Keratinocyte (primary cell): ENCODE measurements at places on chromosomes 13 and 19. TPM values are rescaled to one million over a fixed set of nuclear protein-coding genes. Genes with fewer than 3 reads are reported as not detected.

The C19orf67 gene
- not detected in 3 replicates for polyA plus RNA-seq

The C1QTNF9B gene
- not detected in 3 replicates for polyA plus RNA-seq

The ANGPTL8 gene
- 0.18 TPM in 1 of 3 replicates, not detected in the others for polyA plus RNA-seq

The ANGPTL4 gene
- polyA plus RNA-seq = 102 to 143 TPM (median 112 TPM) in 3 replicates

The ADM5 gene
- polyA plus RNA-seq = 0.73 to 0.76 TPM (median 0.73 TPM) in 3 replicates

DNA sequence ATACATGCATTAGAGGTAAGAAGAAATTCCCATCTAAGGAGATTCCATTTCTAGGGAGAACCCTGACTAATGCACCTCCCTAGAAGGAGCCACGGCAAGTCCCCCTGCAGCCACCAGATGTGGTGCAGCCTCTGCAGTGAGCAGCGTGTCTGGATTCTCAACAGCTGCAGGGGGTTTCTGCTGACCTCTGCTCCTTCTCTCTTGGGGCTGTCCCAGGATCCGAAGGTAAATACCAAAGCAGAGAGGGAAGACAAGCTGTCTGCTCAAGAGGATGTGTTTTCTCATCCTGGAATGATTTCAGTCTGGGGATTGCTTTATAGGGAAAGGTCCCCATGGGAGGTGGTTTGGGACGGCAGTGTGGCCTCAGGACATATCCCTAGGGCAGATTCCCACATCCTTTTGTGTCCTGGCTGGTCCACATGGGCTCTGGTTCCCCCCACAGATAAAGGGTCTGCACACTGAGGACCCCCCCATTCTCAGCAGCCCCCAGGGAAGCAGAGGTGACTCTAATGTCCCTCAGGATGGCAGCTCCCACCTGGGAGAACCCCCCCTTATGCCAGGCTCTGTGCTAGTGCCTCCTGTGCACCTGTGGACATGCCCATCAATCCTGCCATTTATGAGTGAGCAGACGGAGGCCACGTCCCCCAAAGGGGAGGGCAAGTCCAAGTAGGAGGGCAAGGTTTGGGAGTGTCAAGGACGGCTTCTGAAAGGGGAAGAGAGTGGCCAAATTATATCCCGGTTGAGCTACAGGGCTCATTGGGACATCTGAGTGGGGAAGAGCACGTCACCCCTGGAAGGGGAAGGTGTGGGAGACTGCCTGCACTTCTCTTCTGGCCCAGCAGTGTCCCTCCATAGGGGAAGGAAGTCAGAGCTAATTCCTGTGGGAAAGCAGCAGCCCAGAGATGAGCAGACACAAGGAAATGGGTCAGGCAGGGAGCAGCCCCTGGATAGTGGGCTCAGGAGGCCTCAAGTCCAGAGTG lies 10.2 kb upstream of the OR10H5 start:
- H3K4me1 ChIP-seq = no peaks in the 10 kb centered on the region
- no peak for DNase-seq
- no peaks in the 10 kb centered on the region for H3K36me3 ChIP-seq
- no peak overlapping the region for H3K27ac ChIP-seq
- H3K4me3 ChIP-seq = no peak overlapping the region
- H3K27me3 ChIP-seq = no peaks in the 10 kb centered on the region

- no peak overlapping the region for H3K4me3 ChIP-seq
- peaks cover 51% of the 10 kb centered on the region for H3K4me1 ChIP-seq
- H3K27ac ChIP-seq = peak overlapping the region; percentile 42
- H3K36me3 ChIP-seq = no peaks in the 10 kb centered on the region
- no peak for DNase-seq
These were observed 37.9 kb downstream of the MBNL2 start for GRCh38 chr13:97259798-97260714.

DNA sequence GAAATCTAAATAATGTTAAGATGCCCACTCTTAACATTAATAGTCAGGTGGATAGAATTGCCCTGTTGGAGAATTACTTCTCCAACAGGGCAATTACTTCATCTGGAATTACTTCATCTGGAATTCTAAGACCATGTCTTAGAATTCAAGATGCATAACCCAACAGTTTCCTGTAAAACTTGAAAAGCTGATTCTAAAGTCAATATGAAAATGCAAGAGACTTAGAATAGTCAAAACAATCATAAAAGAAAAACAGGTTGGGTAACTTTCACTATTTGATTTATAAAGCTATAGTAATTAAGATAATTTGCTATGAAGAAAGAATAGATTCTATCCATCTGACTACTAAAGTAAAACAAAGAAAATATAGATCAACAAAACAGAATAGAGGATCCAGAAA lies 75.2 kb downstream of the ABCC4 start:
- DNase-seq = no peak
- H3K4me3 ChIP-seq = no peak overlapping the region
- no peak overlapping the region for H3K27ac ChIP-seq
- no peaks in the 10 kb centered on the region for H3K27me3 ChIP-seq
- no peaks in the 10 kb centered on the region for H3K36me3 ChIP-seq
- H3K4me1 ChIP-seq = no peaks in the 10 kb centered on the region

- peak; percentile 95 for DNase-seq
These were observed at the start of gene ZNF566 for GRCh38 chr19:36489118-36489919. TSS of gene ZNF566 (minus strand) at chr19:36489561. CDS start at chr19:36476557, 13,004 bp downstream.

GRCh38 chr13:99322297-99323103 lies 15.3 kb upstream of the GPR183 start:
- no peak for DNase-seq
- H3K27me3 ChIP-seq = no peaks in the 10 kb centered on the region
- H3K36me3 ChIP-seq = peaks cover 8% of the 10 kb centered on the region
- no peak overlapping the region for H3K4me3 ChIP-seq

DNA sequence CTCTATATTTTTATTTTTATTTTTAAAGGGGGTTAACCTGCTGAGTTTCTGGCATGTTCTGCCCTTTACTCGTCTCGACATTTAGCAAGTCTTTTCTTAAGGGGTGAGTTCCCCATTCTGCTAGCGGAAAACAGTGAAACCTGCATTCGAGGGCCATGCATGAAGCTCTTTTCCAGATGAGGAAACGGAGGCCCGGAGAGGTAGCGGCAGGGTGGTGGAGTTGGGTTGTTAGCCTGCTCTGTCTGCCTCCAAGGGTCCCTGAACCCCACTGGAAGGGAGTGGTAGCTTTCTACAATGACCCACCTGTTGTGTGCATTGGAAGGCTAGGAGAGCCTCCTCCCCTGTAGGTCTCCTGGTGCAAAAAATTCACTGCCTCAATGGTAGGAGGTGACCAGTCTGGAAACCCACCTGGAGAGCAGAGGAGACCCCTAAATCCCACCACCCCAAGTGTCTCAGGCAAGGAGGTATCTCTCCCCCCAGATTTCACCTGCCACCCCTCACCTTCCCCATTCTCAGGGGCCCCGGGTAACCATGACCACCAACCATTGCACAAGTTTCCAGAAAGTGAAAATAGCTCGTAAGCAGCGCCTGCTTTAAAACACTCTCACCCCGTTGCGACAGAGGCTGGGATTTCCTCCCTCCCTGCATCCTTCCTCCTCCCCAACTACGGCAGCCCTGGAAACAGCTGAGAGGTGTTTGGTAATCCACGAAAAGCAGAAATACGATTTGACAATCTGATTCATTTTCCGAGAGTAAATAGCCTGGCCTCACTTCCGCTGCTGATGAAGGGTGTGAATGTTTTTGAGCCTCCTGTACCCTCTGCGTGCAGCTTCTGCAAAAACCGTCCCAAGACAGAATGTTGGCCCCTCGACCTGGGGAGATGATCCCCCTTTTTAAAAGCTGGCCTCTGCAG lies 3.5 kb downstream of the KLF2 start:
- H3K4me1 ChIP-seq = peaks cover 11% of the 10 kb centered on the region
- H3K27me3 ChIP-seq = peaks cover 9% of the 10 kb centered on the region
- DNase-seq = no peak
- no peak overlapping the region for H3K27ac ChIP-seq
- no peak overlapping the region for H3K4me3 ChIP-seq

DNA sequence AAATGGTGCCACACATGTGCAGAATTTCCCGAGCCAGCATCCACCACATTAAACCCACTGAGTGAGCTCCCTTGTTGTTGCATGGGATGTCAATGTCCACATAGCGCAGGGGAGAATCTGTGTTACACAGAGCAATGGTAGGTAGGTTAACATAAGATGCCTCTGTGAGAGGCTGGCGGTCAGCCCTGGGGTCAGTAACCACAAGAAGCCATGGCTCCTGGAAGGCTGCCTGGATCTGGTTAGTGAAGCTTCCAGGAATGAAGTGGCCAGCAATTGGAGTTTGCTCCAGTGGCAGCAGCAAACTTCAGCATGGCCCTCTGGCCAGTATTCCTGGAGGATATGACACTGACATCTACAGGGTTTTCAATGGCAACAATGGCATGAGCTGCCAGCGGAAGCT lies 37.0 kb upstream of the PCDH9 start:
- H3K4me3 ChIP-seq = no peak overlapping the region
- H3K27ac ChIP-seq = no peak overlapping the region
- no peaks in the 10 kb centered on the region for H3K27me3 ChIP-seq
- DNase-seq = no peak
- no peaks in the 10 kb centered on the region for H3K36me3 ChIP-seq

- H3K27me3 ChIP-seq = no peaks in the 10 kb centered on the region
- no peak overlapping the region for H3K27ac ChIP-seq
- H3K4me3 ChIP-seq = no peak overlapping the region
- H3K4me1 ChIP-seq = peaks cover 6% of the 10 kb centered on the region
These were observed 470 bp upstream of the GRTP1 start for GRCh38 chr13:113364311-113364889.

DNA sequence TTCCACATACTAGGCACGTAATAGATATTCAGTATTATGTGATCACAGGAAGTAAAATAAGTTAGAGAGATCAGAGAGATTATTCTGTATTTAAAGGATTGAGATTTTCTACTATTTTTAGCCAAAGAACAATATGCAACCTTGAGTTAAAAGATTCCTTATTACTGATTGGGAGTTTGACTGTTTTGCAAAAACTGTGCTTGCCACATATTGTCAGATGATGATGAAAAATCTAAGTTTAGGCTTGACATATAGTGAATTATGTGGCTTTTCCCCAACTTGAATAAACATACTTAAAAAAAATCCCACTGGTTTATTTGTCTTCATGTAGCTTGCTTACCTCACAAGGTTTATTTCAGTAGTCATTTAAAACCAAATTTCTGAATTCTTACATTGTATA lies 194.4 kb downstream of the KCNRG start:
- H3K27ac ChIP-seq = no peak overlapping the region
- no peak for DNase-seq
- H3K4me1 ChIP-seq = peaks cover 3% of the 10 kb centered on the region
- H3K36me3 ChIP-seq = no peaks in the 10 kb centered on the region

GRCh38 chr19:28296506-28296905 lies 916.4 kb downstream of the UQCRFS1 start:
- no peaks in the 10 kb centered on the region for H3K36me3 ChIP-seq
- H3K4me3 ChIP-seq = no peak overlapping the region
- DNase-seq = no peak

DNA sequence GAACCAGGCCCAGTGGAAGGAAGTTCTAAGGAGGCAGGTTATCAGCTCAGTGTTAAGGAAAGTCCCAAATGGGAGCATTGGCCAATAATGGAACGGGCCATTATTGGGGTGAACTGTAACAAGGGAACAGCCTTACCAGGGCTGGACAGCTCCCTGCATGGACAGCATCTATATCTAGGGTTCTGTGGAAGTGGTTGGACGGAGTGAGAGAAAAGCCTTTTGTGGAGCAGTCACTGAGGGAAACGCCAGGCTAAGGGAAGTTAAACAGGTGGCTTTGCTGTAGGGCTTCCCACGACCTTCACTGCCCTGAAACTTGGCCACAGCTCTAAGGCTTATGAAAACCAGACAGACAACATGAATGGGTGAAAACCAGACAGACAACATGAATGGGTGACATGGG lies 17.0 kb downstream of the POU2F2 start:
- H3K4me3 ChIP-seq = no peak overlapping the region
- H3K4me1 ChIP-seq = peaks cover 48% of the 10 kb centered on the region
- no peak overlapping the region for H3K27ac ChIP-seq
- peaks cover 7% of the 10 kb centered on the region for H3K36me3 ChIP-seq
- no peaks in the 10 kb centered on the region for H3K27me3 ChIP-seq

GRCh38 chr13:79392882-79393563 lies 13.0 kb downstream of the RBM26 start:
- no peak for DNase-seq
- H3K27me3 ChIP-seq = no peaks in the 10 kb centered on the region
- no peak overlapping the region for H3K4me3 ChIP-seq
- H3K4me1 ChIP-seq = peaks cover 12% of the 10 kb centered on the region
- no peak overlapping the region for H3K27ac ChIP-seq
- H3K36me3 ChIP-seq = peaks cover 8% of the 10 kb centered on the region

DNA sequence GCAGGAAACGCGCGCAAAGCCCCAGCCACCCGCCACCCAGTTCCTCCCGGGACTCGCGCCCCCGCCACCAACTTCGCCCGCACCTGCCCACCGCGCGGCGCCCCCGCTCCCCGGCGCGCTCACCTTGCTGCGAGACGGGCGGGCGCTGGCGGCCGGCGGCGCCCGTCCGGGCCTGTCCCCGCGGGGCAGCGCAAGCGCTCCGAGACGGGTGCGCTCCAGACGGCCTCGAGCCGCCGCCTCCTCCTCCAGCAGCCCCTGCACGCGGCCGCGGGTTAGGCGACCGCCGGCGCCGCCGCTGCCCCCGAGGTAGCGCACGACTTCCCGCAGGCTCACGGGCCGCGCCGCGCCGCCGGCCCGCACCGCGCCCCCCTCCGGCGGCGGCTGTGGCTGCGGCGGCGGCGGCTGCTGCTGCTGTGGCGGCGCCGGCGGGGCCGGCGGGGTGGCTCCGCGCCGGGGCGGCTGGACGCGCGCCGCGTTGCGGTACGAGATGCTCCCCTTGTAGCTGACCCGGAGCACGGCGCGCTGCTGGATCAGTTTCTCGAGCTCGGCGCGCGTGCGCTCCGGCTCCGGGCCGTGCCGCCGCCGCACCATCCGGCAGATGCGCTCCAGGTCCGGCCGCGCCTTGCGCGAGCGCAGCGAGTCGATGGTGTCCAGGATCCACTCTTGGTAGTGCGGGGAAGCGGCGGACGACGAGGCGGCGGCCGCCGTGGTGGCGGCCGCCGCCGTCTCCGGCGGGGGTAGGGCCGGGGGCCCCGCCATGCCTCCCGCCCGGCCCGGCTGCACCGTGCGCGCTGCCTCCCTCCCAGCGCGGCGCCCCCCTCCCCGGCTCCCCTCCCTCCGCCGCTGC lies 666 bp downstream of the SAMD1 start:
- peaks cover 5% of the 10 kb centered on the region for H3K36me3 ChIP-seq
- no peak overlapping the region for H3K27ac ChIP-seq
- H3K4me3 ChIP-seq = peak overlapping the region; percentile 54
- no peaks in the 10 kb centered on the region for H3K27me3 ChIP-seq
- no peak for DNase-seq

DNA sequence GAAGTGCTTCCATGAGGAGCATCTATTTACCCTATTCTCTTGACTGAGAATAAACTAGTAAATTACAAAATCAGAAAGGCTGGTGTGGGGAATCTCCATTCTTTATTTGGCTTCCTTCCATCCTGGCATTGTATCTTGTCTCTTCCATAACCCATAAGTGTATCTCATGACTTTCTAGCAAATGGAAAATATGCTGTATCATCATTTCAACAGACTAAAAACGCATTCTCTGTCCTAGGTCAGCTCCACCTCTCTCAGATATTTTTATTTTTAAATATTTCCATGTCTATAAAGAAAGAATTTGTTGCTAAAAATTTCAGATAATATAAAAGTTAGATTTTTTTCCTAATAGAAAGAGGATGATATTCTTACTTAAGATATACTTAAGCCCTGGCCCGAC lies 154.2 kb upstream of the MYO16 start:
- no peak for DNase-seq
- H3K4me1 ChIP-seq = no peaks in the 10 kb centered on the region
- no peak overlapping the region for H3K4me3 ChIP-seq
- H3K27me3 ChIP-seq = no peaks in the 10 kb centered on the region
- H3K36me3 ChIP-seq = no peaks in the 10 kb centered on the region

GRCh38 chr13:114090476-114090875 lies 41.9 kb downstream of the RASA3 start:
- no peak for DNase-seq
- H3K27ac ChIP-seq = no peak overlapping the region
- H3K36me3 ChIP-seq = no peaks in the 10 kb centered on the region
- H3K4me3 ChIP-seq = no peak overlapping the region

GRCh38 chr19:31863122-31863521 lies 482.3 kb upstream of the ZNF507 start:
- no peaks in the 10 kb centered on the region for H3K27me3 ChIP-seq
- DNase-seq = no peak
- no peaks in the 10 kb centered on the region for H3K36me3 ChIP-seq
